ENCODE measurements at places on chromosomes 2 and 18. TPM values are rescaled to one million over a fixed set of nuclear protein-coding genes. Genes with fewer than 3 reads are reported as not detected.

DNA sequence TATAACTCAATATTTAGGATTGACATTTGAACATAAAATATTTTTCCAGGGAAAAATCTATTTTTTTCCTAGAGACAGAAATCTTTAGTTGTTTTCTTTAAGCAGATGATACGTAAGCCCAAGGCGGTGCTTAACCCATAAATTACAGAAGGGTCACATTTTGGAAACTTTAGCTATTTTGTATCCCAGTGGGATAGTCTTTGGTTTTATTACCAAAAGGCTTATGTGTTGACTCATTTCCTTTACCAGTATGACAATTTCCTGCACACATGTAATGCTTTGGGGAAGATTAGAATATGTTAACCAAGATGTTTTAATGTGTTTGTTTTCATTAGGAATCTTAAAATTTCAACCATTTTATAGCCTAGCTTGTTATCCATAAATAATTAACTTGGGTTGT, 24.8 kb downstream of the DYNC1I2 start:
- DNase-seq, result no peak

- no peak for DNase-seq
Observed at GRCh38 chr2:126910637-126911036, 11.9 kb downstream of the TEX51 start.

The SERPINB12 gene
- total RNA-seq, result not detected

DNA sequence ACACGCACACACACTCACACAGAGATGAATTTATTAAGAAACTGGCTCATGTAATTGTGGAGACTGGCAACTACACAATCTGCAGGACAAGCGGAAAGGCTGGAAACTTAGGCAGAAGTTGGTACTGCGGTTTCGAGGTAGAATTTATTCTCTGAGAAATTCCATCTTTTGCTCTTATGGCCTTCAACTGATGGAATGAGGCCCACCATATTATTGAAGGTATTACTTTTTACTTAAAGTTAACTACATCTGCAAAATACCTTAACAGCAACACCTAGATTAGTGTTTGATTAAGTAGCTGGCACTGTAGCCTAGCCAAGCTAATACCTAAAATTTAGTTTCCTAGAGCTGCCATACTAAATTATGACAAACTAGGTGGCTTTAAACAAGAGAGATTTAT, 384.0 kb upstream of the UBE2E3 start:
- no peak for DNase-seq

The NOL4 gene
- not detected for total RNA-seq

- DNase-seq, result no peak
Observed at GRCh38 chr2:238563551-238563950, 136.8 kb downstream of the ASB1 start.

GRCh38 chr18:51687845-51688585, 490.5 kb upstream of the MEX3C start:
- no peak for DNase-seq

DNA sequence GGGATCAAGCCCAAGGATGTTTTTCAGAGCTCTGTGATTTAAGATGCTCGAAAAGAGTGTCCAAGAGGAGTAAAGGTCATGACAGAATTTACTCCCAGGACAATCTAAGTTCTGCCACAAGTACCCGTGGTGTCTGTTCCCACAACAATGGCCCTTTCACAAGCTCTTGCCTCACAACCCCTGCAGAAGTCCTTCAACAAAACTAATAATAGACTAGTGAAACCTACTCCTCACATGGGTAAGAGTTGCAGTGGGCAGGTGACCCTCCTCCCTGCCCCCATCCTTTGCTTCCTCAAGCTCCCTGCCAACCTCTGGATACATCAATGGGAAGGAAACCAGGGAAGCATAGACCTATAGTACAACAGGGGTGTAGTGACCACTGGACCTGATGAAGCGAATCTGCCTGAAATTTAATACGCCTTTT, 34.9 kb downstream of the PTCD3 start:
- DNase-seq, result no peak

GRCh38 chr2:143375384-143375880, 246.2 kb downstream of the ARHGAP15 start:
- no peak for DNase-seq

The SKOR2 gene
- total RNA-seq, result not detected

DNA sequence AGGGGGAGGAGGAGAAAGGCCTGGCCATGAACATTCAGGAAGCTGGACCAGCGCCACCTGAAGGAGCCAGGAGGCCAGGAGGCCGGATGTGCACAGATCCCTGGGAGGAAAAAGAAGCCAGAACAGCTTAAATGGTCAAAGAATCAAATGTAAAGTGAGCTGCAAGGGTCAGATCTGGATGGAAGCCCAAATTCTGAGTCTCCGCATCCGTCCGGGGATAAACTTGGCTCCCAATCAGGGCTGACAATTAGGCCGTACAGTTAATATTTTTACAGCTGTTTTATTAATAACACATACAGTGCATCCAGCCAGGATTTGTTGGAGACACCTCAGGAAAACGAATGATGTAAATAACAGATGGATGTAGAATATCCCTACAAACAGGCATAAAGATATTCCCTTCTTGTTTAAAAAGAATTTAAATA, 495.1 kb upstream of the TCF4 start:
- DNase-seq, result peak; percentile 39

- DNase-seq, result no peak
Observed at GRCh38 chr2:195686564-195686963, 29.5 kb downstream of the SLC39A10 start.

GRCh38 chr2:233572468-233572867, 5.9 kb upstream of the USP40 start:
- DNase-seq, result no peak

GRCh38 chr18:55997151-55997561, 409.2 kb upstream of the TCF4 start:
- no peak for DNase-seq

DNA sequence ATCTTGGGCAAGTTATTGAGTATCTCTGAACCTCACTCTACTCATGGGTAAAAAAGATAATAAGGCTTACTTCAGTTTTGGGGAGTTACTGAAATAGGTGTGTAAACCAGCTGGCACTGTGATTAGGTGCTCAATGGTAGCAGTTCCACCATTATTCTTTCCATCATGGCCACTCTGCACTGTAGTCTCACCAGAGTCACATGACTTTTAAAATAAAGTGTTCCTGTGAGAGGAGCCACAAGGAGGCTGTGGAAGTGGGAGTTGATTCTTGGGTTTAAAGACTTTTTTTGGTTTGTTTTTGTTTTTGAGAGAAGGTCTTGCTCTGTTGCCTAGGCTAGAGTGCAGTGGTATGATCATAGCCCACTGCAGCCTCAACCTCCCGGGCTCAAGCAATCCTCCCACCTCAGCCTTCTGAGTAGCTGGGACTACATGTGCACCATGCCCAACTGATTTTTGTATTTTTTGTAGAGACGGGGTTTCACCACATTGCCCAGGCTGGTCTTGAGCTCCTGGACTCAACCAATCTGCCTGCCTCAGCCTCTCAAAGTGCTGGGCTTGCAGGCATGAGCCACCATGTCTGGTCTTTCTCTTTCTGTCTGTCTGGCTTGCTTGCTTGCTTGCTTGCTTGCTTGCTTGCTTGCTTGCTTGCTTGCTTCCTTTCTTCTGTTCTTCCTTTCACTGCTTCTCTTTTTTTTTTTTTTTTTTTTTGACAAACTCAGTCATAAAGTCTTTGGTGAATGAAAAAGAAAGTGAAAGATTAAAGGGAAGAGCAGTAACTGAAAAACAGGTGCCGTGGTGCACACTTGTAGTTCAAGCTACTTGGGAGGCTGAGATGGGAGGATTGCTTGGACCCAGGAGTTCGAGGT, 21.2 kb upstream of the ACVR1 start:
- no peak for DNase-seq

The MTX2 gene
- total RNA-seq, result 57.6 TPM

DNA sequence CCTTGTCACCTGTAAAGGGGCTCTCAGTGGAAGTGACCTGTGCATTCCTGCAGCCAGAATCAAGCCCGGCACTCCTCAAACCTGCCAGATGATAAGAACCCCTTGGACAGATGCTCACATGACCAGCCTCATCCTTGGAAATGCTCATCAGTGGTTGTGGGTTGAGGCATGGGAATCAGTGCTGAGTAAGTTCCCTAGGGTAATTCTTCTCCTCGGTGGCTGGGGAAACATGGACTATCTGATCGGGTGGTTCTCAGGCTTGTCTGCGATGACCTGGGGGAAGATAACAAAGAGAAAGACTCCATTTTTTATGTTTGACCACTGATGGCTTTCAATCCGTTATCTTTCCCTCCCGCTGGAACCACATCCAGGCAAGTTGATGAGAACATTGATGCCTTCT, 84.0 kb downstream of the SPP2 start:
- no peak for DNase-seq

GRCh38 chr2:217714287-217714751, 288.5 kb downstream of the TNS1 start:
- DNase-seq, result peak; percentile 27

The MORN2 gene
- 29.6 TPM for total RNA-seq

The MYCN gene
- not detected for total RNA-seq

DNA sequence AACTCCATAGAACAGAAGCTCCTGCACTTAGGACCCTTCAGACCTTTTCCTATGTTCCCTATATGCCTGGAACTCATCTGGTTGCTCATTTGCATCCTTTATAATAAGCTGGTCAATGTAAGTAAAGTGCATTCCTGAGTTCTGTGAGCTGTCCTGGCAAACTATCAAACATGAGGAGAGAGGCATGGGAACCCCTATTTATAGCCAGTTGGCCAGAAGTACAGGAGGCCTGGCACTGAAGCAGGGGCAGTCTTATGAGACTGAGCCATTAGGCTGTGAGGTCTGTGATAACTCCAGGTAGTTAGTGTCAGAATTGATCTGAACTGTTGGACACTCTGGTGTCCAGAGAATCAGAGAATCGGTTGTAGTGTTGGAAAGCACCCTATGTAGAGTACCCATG, 88.4 kb downstream of the EHD3 start:
- peak; percentile 5 for DNase-seq

GRCh38 chr18:62883937-62884735, 168.8 kb downstream of the PHLPP1 start:
- no peak for DNase-seq

DNA sequence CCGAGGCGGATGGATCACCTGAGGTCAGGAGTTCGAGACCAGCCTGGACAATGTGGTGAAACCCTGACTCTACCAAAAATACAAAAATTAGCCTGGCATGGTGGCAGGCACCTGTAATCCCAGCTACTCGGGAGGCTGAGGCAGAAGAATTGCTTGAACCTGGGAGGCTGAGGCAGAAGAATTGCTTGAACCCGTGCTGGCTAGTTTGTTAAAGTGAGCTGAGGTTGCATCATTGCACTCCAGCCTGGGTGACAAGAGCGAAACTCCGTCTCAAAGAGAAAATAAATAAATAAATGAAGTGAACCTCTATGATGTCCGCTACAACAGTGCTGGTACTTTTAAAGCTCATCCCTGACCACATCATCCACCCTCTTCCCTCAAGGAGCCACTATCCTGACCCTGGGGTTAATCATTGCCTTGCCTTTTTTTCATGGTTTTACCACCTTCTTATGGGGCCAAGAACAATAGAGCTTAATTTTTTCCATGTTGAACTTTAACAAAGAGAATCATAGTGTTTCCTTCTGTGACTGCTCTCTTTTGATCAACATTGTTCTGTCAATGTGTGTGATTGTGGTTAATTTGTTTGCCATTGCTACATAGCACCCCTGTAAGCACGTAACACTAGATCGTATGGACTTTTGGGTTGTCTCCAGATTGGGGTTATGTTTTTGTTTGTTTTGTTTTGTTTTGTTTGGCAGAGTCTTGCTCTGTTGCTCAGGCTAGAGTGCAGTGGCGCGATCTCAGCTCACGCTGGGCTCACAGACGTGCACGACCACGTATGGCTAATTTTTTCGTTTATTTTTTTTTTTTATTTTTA, 17.1 kb upstream of the ATRAID start:
- no peak for DNase-seq

GRCh38 chr2:134029418-134029817, 224.5 kb upstream of the MGAT5 start:
- DNase-seq, result peak; percentile 84

GRCh38 chr18:46609048-46609447, 48.0 kb downstream of the LOXHD1 start:
- no peak for DNase-seq

- DNase-seq, result no peak
Observed at GRCh38 chr2:206324869-206325268, 50.4 kb downstream of the ZDBF2 start.

- no peak for DNase-seq
Observed at GRCh38 chr2:26683583-26683982, 8.9 kb upstream of the KCNK3 start.

GRCh38 chr2:176789751-176790150, 422.8 kb upstream of the HNRNPA3 start:
- DNase-seq, result no peak

The PSMD1 gene
- 55.3 TPM for total RNA-seq

DNA sequence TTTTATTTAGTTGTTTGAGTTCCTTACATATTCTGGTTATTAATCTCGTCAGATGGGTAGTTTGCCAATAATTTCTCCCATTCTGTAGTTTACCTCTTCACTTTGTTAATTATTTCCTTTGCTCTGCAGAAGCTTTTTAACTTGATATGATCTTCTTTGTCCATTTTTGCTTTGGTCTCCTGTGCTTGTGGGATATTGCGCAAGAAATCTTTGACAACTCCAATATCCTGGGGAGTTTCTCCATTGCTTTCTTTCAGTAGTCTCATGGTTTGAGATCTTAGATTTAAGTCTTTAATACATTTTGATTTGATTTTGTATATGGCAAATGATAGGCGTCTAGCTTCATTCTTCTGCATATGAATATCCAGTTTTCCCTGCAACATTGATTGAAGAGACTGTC, 389.2 kb downstream of the LRP1B start:
- DNase-seq, result no peak

- no peak for DNase-seq
Observed at GRCh38 chr2:5696404-5696944, 4.3 kb downstream of the SOX11 start.

DNA sequence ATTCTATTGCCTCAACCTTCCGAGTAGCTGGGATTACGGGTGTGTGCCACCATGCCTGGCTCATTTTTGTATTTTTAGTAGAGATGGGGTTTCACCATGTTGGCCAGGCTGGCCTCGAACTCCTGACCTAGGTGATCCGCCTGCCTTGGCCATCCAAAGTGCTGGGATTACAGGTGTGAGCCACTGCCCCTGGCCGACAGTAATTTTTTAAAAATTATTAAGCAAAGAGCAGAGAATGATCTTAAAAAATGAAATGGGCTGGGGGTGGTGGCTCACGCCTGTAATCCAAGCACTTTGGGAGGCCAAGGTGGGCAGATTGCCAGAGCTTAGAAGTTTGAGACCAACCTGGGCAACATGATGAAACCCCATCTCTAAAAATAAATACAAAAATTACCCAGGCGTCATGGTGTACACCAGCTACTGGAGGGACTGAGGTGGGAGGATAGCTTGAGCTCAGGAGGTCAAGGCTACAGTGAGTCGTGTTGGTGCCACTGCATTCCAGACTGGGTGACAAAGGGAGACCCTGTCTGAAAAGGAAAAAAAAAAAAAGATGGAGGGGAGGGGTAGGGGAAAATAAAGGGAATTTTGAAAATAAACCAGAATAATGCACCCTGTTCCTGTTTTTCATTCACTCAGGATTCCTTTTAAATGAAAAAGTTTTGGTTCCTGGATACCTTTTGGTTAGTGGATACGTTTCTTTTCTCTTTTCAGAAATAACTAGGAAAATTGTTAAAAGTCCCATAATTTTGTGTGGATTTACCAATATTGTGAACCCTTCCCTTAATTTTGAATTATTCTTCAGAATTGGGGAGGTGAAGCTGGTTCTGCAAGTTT, 33.9 kb downstream of the MAP4K4 start:
- no peak for DNase-seq

The RAB27B gene
- not detected for total RNA-seq
